ENCODE measurements at places on chromosomes 11 and 22.

DNA sequence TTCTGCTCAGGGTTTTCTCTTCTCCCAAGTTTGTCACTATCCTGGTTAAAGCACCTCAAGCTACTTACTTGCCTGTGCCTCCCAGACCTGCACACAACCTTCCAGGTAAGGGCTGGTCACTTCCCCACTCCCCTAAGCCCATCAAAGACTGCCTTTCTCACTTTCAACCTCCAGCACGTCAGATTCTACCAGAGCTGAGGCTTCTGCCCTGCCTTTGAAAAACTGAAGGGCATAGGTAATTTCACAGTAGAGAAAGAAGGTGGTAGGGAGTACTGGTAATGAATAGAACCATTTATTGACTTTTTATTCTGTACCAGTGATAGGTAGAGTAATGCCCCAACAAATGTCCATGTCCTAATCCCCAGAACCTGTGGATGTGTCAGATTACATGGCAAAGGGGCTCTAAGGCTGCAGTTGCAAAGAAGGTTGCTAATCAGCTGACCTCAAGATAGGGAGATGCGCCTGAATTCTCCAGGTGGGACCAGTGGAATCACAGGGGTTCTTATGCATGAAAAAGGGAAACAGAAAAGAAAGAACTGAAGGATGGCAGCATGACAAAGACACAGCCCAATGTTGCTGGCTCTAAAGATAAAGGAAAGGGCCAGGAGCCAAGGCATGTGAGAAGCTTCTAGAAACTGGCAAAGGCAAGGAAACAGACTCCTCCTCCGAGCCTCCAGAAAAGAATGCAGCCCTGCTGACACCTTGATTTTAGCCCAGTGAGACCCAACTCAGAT, 89.0 kb downstream of the SLC1A2 start:
- DNase-seq = no peak

- no peak for DNase-seq
Measured at GRCh38 chr11:130146796-130147195, 12.8 kb upstream of the ST14 start.

GRCh38 chr11:112050721-112051120, 23.1 kb downstream of the PIH1D2 start:
- DNase-seq = no peak

DNA sequence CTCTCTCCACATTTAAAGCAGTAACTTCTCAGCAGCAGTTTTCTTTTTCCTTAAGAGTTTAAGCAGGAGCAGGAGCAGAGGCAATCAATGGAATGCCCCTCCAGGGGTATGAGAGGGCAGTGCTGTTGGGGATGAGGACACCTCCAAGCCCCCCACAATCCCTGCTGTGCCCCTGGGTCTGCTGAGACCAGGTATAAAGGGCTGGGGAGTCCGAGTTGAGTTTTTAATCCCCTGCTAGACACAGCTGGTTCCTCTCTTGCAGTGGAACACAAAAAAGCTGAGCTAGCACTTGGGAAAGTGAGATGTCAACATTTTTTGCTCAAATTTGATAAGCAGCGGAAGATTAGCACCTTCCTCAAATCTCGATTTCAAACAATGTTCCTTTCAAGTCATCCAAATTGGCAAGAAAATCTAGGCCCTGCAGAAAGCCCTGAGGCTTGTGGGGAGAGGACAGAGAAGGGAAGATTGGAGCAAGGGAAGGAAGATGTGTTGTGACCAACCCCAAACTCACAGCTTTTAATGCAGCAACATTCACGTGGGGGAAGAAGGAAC, 581.9 kb downstream of the SOX6 start:
- DNase-seq = no peak

- no peak for DNase-seq
Measured at GRCh38 chr11:128886406-128887124, 4.6 kb upstream of the KCNJ5 start.

DNA sequence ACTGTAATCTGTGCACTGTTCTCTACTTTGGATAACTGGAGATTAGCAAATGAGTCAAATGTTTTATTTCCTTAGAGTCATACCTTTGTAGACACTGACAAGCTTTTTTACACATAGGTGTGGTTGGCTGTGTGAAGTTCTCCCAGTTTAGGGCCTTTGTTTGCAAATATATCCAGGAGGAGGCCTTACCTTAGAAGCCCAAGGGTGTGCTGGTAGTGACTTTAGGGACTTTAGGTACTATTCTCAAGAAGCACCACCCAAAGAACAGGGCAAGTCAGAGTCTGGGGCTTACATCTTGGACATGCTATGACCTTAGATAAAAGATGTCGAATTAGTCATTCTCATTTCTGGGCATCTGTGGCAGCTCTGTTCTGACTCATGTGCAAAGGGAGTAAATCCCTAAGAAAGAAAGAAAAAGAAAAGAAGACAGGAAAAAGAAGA, 4.8 kb upstream of the FAR1 start:
- DNase-seq = no peak

- no peak for DNase-seq
Measured at GRCh38 chr11:23620617-23621016, 760.3 kb upstream of the CCDC179 start.

GRCh38 chr11:45180179-45180847, 33.9 kb downstream of the PRDM11 start:
- DNase-seq = no peak

DNA sequence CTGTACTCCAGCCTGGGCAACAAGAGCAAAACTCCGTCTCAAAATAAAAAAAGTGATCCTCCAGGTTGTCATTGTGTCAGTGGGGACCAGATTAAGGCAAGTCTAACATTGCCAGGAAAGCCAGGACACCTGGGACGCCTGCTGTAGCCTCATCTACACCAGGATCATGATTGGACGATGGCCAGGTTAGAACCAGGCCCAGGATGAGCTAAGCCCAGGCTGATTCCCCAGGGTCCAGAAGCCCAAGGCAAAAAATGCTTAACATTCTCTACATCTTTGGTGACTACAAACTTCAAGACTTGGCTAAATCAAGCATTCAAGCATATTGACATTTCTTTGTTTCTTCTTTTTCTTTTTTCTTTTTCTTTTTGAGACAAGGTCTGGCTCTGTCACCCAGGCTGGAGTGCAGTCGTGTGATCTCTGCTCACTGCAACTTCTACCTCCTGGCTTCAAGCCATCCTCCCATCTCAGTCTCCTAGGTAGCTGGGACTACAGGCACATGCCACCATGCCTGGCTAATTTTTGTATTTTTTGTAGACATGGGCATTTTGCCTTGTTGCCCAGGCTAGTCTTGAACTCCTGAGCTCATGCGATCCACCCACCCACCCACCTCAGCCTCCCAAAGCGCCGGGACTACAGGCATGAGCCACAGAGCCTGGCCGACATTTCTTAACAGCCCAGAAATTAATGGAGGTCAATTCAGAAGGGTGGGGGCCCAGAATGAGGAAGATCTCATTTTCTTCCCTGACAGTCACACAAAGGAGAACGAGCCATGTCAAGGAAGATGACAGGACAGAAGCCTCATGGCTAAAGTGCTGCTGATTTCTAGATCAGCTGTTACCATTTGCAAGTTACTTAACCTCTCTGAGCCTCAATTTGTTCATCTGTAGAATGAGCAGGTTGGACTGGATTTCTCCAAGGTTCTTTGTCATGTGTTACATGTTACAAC, 12.5 kb upstream of the PTPRJ start:
- DNase-seq = no peak

DNA sequence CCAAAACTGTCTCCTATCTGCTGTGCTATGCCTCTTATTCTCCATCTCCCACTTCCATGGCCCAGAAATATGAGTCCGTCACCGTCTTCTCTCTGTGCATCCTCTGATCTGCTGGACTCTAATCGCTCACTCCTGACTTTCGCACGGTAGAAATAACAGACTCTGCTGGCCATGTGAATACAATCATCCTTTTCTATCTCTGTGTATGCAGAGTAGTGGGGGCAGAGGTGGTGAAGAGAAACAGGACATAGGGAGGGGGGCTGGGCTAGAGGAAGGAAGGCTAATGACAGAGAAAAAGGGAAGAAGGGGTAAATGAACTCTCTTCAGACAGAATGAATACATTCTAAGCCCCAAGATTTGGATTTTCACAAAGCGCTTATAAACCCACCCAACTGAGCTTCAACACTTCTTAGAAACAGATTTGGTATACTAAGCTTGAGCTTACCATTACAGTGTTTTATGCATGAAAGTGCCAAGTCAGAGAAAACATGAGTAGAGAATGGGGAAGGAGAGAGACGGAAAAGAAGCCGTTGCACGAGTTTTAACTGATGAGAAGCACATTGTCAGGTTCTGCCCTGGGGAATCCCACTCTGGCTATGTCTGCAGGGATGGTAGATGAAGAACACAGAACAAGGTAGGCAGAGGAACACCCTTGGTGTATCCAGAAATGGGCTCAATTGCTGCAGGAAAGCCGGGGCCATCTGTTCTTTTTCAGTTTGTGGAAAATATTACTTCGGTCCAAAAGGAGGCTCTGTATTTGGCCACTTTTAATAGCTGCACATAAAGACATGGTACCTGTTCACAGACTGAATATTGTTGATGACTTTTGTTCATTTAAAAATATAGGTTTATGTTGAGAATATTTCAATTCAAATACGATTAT, 324.7 kb downstream of the ETS1 start:
- no peak for DNase-seq

GRCh38 chr22:29642694-29643093, 39.3 kb downstream of the NF2 start:
- no peak for DNase-seq
